Hippocampal formation (tissue), 2 donors: ENCODE measurements at places on chromosomes 1 and 21.

- DNase-seq = peak; percentile 34
These were observed 132.9 kb downstream of the SYF2 start for GRCh38 chr1:25099343-25099951.

- DNase-seq = no peak
These were observed 3.3 kb upstream of the MIGA1 start for GRCh38 chr1:77776007-77776700.

DNA sequence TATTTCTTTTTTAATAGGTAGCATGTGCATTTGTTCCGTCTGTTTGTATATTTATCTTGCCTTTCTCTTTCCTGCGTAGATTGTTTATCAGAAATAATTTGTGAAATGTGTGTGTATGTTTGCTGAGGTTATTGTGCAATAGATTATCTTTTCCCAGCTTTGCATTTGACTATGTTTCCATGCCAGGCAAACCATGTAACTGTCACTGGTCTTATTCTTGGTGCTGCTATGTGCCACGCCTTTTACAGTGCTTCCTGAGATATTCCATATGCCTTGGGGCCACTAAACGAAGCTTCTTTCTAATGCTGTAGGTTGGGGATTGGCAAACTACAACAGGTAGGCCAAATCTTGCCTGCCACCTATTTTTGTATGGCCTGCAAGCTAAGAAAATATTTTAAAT is 598.8 kb downstream of the PLPP3 start:
- no peak for DNase-seq

DNA sequence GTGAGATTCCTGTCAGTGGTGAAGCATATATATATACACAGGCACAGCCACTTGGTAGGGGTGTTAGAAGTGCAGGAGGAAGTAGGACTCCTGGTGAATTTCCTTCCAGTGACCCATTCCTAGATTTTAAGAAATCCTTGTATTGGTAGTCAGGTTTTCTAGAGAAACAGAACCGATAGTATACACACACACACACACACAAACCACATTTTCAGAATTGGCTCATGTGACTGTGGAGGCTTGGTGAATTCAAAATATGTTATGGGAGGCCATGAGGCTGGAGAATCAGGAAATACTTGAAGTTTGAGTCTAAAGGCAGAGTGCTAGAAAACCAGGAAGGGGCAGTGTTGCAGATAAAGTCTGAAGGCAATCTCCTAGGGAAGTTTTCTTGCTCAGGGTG is 114.2 kb downstream of the FCRL5 start:
- no peak for DNase-seq

DNA sequence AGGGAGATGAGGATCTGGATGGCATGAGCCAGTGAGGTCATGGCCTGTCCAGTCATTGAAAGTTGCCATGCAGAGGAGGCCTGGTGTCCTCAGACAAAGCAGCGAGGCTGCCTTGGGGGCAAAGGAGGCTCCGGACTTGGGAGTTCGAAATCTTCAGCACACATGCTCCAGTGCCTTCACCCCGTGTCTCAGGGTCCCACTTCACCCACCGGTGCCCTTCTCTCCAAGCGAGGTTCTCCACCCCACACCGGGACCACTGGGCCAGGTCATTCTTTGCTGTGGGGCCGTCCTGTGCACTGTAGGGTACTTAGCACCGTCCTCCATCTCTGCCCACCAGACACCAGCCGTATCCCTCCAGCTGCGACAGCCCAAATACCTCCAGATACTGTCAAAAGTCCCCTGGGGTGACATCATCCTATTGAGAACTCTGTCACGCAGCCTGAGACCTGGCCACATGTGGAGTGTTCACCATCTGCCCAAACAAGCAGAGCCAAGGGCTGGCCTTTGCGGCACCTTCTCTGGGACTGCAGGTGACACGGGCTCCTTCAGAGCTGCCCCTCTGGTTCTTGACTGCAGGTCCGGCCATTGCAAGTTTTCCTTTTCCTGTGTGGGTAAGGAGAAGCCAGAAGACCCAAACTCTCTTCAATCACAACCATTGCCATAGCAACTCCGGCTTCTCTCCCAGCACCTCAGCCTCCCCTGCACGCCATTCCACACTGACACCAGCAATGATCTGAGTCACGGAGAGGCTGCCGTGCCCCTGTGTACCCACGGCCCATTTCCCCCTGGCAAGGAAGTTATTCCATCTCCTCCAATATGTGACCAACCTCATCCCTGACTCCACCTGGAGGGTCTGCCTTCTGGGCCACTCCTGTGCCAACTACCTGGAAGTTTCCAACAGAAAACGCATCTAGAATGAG is 20.4 kb upstream of the PDE9A start:
- DNase-seq = no peak

DNA sequence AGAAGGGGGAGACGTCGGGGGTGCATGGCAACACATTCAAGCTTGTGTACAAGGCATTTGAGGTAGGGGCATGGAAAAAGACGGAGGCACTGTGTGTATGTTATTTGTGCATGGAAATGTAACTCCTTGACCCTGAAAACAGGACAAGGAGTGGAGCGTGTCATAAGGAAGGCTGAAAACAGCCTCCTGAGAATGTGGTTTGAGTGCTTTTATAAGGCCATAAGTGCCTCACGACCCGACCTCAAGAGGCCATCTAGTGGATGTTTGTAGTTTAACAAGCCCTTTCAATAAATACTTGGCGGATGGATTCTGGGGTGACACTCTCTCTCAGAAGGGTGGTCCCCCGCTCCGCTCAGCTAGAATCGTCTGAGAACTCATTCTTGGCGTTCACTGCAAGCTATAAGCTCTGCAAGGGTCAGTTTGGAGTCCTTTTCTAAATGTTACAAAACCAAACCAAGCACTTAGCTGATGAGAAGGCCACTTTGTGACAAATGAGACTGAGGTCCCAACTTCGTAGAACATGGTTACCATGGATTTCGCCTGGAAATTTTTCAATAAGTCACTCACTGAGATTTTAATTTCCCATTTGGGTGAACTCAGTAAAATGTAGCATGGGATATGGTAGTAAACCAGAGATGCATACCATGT is 38.8 kb upstream of the CLCA4 start:
- DNase-seq = no peak

DNA sequence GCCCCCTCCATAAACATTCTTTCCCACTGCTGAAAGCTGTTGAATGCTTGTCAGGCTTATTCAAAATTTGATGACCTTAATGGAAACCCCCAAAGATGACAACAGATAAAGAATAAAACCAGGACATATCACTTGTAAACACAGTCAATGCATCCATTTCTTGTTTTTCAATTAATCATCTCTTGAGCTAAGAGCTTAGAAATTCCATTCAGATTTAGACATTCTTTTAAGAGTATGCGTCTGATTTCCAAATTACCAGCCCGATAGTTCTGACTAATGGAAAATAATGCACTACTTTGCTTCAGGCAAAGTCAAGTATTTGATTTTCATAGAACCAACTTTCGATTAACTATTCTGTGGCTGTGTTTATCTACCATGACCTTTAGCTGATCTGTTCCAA is 100.6 kb upstream of the RUNX1 start:
- no peak for DNase-seq

- DNase-seq = no peak
These were observed 5.0 kb upstream of the RNF2 start for GRCh38 chr1:185040408-185040735.

GRCh38 chr1:51644533-51645197 is 27.8 kb downstream of the OSBPL9 start:
- DNase-seq = no peak

GRCh38 chr1:206495011-206495461 is 12.3 kb upstream of the RASSF5 start:
- DNase-seq = no peak

- DNase-seq = no peak
These were observed 433.3 kb downstream of the DISC1 start for GRCh38 chr1:232059726-232060374.

DNA sequence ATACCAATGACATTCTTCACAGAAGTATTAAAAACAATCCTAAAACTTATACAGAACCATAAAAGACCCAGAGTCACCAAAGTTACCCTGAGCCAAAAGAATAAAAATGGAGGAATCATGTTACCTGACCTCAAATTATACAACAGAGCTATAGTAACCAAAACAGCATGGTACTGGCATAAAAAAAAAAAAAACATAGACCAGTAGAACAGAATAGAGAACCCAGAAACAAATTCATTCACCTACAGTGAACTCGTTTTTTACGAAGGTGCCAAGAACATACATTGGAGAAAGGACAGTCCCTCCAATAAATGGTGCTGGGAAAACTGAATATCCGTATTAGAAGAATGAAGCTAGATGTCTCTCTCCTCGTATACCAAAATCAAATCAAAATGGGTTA is 2.6 kb upstream of the GNG5 start:
- DNase-seq = no peak

DNA sequence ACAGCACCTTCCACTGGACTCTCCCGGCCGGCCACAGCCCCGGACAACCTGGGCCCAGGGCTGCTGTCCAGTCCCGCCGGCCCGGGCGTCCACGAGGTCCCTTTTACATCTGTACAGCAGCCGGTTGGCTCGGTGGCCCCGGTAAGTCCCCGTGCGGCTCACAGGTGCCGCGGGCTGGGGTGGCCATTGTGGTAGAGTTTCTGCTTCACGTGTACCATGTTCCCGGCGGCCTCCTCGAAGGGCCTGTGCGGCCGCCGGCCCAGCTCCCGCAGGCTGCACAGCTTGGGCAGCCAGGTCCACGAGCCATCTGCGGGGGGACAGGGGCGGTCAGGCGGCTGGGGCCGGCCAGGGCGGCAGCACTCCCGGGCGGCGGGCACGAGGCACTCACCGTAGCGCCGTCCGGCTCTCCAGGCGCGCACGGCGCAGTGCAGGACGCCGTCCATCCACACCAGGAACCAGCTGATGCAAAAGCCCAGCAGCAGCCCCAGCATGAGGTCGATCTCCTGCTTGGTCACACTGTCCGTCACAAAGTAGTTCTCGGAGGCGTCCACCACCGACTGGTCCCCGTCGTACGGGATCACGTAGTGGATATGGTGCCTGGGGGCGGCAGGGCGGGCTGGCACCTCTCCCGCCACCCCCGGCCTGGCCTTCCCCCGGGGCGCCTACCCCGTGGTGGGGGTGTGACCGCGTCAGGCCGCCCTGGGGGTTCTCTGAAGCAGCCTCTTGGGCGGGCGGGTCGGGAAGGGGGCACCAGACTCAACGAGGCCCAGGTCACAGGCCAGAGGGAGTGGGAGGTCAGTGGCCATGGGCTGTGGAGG is 5.0 kb downstream of the TMEM240 start:
- no peak for DNase-seq

DNA sequence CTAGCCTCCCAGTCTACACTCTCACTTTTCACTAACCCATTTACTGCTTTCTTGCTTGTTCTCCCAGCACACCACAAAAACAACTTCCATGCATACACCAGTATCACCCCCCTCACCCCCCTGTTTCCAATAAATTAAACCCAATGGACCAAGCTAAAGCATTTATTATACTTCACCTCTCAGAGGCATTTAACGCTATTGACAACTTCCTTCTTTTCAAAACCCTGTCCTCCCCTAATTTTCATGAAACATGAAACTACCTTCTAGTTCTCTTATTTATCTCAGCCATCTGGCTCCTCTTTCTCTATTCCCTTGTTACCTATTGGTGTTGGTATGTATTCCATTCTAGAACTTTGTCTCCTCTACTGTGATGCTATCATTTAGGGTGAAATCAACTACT is 32.3 kb downstream of the PTPRC start:
- no peak for DNase-seq

- no peak for DNase-seq
These were observed 10.2 kb downstream of the CD52 start for GRCh38 chr1:26327956-26328362.

DNA sequence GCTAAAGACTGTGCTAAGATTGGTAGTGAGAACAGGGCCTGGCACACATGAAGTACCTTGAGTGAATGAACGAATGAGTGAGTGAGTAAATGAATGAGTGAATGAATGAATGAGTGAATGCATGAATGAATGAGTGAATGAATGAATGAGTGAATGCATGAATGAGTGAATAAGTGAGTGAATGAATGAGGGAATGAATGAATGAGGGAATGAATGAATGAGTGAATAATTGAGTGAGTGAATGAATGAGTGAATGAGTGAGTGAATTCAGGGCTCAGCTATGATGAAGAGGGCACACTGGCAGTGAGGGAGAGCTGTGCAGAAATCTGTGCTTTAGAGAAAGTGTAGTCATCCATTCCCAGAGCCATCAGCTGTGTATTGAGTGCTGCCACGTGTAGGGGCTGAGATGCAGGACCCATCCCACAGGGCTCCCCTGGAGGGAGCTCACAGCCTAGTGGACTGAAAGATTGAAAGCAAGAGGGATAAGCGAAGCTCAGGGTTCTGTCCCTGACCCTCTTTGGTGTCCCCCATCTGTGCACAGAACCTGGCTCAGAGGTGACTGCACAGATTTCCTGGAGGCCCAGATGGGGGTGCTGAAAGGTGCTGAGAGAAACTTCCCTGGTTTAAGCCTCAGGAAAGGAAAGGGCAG is 217.9 kb upstream of the VAMP3 start:
- DNase-seq = no peak

- DNase-seq = peak; percentile 8
These were observed 6.9 kb downstream of the SERTAD4 start for GRCh38 chr1:210239349-210240111.

- DNase-seq = peak; percentile 5
These were observed 40.9 kb upstream of the BEND5 start for GRCh38 chr1:48817505-48818114.

- DNase-seq = no peak
These were observed 19.2 kb downstream of the SPRTN start for GRCh38 chr1:231357187-231357772.

- no peak for DNase-seq
These were observed 679.8 kb upstream of the ADAMTS5 start for GRCh38 chr21:27646691-27647090.

- DNase-seq = no peak
These were observed 61.7 kb upstream of the ANGPTL1 start for GRCh38 chr1:178932552-178932906.

DNA sequence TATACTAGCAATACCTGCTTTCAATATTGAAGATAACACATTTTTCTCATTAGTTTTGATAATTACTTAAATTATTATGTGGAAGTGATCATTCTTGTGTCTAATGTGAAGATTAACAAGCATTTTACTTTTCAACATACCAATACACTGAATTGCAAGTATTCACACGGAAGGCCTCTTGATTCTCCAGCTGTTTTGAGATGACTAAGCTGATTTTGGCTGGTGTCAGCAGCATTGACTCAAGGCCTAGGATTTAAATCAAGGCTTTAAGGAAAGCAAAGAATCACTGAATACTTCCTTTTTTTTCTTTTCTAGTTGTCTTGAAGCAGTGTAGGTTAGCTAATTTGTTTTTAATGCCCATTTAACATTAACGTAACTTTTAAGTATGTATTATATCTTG is 373.7 kb downstream of the SRGAP2C start:
- peak; percentile 0 for DNase-seq

GRCh38 chr1:9121496-9122409 is 7.1 kb downstream of the GPR157 start:
- DNase-seq = no peak

DNA sequence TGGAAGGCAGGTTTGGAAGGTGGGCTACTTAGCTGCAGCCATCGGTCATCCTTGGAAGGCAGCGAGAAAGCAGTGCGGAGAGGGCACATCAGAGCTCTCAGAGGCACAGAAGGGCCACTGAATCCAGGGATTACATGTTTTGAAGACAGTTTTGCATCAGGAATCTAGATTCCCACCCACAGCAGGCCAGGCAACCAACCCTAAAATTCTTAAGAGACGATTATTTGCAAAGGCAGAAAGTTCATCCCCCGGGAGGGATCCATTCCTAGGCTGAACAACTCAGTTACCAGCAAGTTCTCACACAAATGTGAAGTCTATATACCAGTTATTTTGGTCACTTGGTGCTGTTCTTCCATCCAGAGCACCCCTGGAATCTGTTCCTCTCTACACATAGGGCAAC is 457.3 kb upstream of the VAMP3 start:
- no peak for DNase-seq

- DNase-seq = no peak
These were observed 12.4 kb upstream of the ADGRB2 start for GRCh38 chr1:31776516-31776915.

- no peak for DNase-seq
These were observed 99.6 kb downstream of the RUNX1 start for GRCh38 chr21:34949499-34949898.
